ENCODE measurements at places on chromosomes 3 and 15.

GRCh38 chr3:18667552-18667951, 242.4 kb upstream of the SATB1 start:
- no peak for DNase-seq

- DNase-seq = no peak
These were observed 10.8 kb downstream of the MBNL1 start for GRCh38 chr3:152279479-152279878.

DNA sequence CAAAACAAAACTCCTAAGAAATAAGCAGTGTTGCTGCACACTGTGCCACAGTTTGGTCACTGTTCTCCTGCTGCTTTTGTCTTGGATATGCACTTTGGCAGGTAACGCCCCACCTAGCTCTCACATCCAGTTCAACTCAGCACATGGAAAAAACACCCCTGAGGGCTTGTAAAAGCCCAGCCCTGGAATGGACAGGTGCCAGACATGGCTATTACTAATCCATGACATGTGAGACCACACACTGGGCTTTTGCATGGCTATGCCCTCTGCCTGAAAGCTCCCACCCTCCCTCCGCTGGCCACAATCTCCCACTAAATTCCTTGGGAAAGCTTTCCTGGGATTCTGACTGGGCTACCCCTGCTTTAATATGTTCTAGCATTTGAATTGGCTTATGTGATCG, 24.7 kb upstream of the ZBED2 start:
- no peak for DNase-seq

DNA sequence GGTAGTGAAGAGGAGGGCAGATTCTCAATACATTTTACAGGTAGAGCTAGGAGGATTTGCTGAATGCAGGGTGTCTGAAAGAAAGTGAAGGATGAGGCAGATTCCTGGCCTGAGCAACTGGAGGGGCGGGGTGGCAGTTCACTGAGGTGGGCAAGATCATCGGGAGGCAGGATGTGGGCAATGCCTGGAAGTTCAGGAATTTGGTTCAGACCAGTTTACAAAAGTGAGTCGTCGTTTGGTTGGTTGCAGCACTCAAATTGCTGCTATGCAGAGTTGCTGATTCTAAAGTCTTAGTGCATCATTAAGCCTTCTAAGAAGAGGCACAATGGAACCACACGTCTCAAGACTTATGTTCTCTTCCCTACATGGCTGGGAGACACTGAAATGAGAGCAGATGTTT, 134.0 kb downstream of the MFSD1 start:
- no peak for DNase-seq

- no peak for DNase-seq
These were observed 6.3 kb downstream of the UROC1 start for GRCh38 chr3:126511291-126511690.

DNA sequence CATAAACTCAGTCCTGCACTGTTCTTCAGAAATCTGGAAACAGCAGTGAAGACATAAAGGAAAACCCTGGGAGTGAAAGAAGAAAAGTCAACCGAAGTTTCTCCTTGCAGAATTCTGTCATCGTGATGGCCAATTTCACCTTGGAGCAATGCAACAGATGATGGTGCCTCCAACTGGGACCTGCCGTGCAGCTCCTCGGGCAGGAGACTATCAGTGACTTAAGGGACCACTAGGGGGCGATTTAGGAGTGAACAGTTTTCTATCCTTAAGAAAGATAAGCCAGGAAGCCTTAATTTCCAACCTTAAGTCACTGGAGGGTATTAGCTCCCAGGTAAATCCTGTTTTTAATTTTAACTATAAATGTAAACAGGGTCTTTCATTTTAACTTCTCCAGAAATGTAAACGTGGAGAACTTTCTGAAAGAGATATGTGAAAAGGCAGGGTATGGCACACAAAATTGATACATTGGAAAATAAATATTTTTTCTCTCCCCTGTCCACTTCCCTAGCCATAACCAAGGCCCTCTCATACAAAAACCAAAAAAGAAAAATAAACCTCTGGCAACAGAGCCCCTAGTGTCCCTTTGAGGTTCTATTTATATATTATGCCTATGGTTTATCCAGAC, 116.3 kb downstream of the PDZRN3 start:
- DNase-seq = no peak

GRCh38 chr15:42037656-42038055, 16.8 kb upstream of the PLA2G4E start:
- DNase-seq = no peak

GRCh38 chr3:61812517-61812916, 251.1 kb downstream of the PTPRG start:
- DNase-seq = no peak

GRCh38 chr15:70262591-70263274, 165.0 kb upstream of the TLE3 start:
- DNase-seq = no peak

DNA sequence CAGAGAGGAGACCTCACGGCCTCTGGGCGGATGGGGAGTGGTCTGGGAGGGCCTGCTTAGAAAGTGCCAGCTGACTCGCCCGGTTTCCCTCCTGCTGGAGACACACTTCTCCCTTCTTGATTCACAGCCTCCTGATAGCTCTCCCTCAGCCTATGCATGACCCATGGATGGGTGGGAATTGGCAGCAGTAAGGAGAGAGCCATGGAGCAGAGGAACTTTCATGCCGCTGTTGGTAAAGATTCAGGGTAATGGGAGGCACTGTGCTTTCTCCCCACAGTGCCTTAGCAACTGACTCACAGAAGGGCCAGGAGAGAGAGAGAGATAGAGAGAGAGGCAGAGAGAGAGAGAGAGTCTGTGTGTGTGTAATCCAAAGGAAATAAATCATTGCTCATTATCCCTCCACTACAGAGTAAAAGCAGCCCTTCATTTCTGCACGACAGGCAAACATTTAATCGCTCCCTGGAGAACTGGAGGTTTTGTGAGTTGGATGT, 82.8 kb downstream of the SEMA5B start:
- no peak for DNase-seq

DNA sequence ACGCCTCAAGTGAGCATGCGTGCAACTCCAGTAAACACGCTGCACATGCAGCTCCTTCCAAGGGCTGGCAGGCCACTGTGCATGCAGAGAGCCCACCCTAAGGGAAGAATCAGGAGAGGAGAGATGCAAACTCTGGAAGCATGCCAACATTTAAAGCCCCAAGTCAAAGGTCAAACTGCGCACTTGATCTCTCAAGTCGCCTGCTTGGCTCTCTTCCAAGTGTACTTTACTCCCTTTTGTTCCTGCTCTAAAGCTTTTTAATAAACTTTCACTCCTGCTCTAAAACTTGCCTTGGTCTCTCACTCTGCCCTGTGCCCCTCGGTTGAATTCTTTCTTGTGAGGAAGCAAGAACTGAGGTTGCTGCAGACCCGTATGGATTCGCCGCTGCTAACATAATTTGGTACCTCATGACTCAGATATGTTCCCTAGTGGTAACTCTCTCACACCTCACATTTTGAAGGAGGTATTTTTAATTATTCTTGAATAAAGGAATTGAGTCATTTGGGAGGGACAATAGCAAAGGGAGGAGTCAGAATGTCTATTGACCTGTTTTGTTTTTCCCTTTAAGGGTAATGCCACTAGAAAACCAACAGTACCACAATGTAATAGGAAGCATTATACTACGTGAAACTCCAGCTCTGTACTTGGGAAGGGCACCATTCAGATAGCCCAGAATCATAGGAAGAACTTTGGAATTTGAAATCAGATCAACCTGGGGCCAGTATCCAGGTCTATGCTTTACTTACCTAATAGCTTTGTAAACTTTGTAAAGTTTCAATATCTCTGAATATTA, 19.6 kb upstream of the DGKG start:
- DNase-seq = no peak

DNA sequence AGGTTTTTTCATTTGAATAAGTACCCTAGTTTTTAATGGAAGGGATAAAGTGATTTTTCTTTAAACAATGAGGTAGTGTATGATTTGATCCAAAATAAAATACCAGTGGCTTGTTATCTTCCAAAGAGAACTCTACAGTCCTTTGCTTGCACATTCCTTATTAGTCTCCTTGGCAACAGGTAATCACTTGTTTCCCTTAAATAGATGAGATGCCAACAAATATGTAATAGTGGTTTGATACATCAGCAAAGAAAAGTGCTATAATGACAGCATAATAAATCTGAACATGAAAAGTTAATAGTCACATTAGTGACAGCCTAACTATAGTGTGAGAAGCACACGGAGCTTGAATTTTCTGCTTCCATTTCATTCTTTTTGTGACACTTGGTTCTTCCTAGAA, 360.2 kb downstream of the ZNF385D start:
- no peak for DNase-seq

DNA sequence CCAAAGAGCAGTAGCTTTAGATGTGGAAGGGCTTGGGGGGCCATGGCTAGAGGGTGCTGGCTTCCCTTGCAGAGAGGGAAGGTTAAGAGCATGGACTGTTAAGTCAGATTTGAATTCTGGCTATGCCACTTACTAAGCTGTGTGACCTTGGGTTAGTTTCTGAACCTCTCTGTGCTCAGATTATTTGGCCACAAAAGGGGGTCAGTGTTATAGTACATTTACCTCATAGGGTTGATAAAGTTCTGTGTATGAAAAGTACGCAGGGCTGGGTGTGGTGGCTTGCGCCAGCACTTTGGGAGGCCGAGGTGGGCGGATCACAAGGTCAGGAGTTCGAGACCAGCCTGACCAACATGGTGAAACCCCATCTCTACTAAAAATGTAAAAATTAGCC, 6.8 kb downstream of the VPS18 start:
- DNase-seq = no peak

GRCh38 chr3:82084824-82085223, 323.4 kb upstream of the GBE1 start:
- DNase-seq = no peak

GRCh38 chr3:73828348-73828747, 203.6 kb upstream of the PDZRN3 start:
- no peak for DNase-seq

DNA sequence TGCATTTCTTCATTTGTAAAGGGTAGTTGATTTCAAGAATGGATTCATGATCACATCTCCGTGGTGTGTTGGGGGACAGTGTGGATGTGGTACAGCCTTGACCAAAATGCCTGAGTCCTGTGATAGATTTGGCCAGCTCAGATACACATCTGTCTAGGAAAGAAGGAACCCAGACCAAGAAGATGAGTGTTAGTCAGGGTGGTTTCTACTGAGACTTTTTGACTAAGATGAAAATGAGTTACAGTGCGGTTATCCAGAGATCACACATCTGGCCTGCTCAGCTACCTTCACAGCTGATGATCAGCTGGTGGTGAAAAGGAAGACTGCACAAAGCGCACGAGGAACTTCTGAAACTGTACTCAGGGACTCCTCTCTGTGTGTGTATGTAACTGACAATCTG, 68.0 kb downstream of the FNDC3B start:
- no peak for DNase-seq

DNA sequence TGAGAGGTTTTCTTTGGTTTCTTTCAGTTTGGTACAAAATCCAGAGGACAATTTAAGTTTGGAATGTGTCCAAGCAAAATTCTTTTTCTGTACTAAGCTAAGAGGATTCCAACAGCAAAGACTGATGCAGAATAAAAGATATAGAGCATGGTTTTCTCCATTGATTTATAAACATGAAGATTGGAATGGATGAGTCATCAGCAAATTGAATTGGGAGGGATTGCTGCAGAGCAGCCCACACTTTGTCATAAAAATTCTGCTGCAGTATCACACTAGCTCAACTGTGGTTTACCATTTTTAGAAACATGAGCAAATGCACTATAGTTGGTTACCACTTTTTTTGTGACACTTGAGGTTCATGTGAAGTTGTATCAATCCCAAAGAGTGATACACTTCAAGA, 16.1 kb upstream of the LARP6 start:
- DNase-seq = no peak

- no peak for DNase-seq
These were observed 40.6 kb upstream of the NMNAT3 start for GRCh38 chr3:139718415-139718814.

- DNase-seq = no peak
These were observed 74.7 kb upstream of the SH3GL3 start for GRCh38 chr15:83372434-83372891.

DNA sequence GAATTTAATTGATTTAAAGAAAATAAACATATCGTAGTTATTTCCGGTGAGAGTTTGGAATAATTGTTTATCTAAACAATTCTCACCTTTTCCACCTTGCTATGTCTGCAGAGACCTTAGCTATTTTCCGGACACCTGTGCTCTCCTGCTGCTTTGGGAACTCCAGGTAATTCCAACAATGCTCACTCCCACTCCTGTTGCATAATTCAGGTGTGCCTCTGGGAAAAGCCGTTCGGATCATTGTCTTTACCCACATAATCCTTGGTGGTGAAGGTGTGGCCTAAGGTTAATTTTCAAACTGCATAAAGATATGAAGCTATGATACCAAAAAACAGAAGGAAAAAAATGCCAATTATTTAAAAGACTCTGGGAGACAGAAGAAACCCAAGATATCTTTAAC, 59.4 kb downstream of the LDHAL6B start:
- no peak for DNase-seq

GRCh38 chr3:128805772-128806171, 73.6 kb upstream of the ACAD9 start:
- no peak for DNase-seq

DNA sequence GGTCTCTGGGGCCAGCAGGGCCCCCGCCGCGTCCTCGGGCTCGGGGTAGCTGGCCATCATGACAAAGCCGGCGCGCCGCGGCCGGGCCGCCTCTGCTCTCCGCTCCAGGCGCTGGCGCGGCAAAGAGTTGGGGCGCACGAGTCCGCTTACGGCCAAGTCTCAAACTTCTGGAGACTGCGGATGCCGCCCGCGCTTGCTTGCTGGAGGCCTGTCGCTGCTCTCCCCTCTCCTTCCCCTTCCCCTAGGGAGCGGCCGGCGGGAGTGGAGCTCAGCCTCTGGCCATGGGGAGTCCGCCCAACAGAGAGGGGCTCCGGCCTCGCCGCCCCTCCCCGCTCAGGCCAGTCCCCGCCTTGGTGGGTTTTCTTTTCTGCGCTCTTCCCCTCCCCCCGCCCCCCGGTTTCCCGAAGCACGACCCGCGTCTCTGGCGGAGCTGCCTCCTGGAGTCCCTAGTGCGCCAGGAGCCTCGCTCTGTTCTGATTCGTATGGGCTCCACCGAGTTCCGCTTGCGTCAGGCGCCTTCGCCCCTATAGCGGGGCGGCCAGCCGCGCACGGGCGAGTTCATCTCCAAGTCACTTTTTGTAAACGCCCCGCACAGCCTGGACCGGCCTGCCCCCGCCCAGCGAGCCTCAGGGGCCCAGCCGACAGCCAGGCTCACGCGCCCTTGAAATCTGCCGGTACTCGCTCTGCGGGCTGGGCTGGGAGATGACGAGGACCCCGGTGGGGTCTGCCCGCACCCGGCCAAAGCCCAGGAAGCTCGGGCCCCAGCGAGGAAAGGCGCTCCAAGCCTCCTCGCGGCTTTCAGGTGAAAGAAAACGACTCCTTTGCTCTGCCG, at the start of the genes FOXL2 and FOXL2NB:
Gene FOXL2 (minus strand): TSS at position 475 of the 832 bp plus-strand sequence. CDS start 415 bp downstream, at position 60.
Gene FOXL2NB (plus strand): TSS at position 555 of the 832 bp plus-strand sequence. CDS start 148 bp downstream, at position 703.
- DNase-seq = no peak

DNA sequence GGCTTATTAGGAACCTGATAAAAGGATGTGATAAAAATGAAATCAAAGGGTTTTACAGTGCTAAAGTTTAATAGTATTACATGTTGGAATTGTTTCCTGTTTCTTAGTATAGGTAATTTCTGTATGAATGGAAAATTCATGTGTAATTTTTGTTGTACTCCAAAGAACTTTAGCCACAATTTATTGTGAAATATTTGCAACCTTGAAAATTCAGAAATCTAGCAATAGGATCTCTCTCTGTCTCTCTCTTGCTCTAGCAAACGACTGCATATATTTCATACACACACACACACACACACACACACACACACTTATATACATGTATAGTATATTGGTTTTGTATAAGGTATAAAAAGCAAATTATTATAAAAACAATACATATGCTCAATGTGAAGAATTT, 59.6 kb downstream of the PIAS1 start:
- no peak for DNase-seq

- no peak for DNase-seq
These were observed 738.4 kb upstream of the ALCAM start for GRCh38 chr3:104628185-104628789.

GRCh38 chr3:126607214-126607908, 47.6 kb downstream of the TXNRD3 start:
- no peak for DNase-seq

Measured in activated CD8-positive, alpha-beta memory T cell treated with anti-CD3 and anti-CD28 coated beads for 1 hour (primary cell).